ENCODE measurements at places on chromosomes 12 and 14.

GRCh38 chr14:96151242-96151641 lies 53.4 kb upstream of the BDKRB2 start:
- DNase-seq: no peak

- DNase-seq: no peak
Observed at GRCh38 chr12:71183846-71184245, 26.0 kb upstream of the TSPAN8 start.

GRCh38 chr12:2372735-2373134 lies 319.9 kb downstream of the CACNA1C start:
- no peak for DNase-seq

DNA sequence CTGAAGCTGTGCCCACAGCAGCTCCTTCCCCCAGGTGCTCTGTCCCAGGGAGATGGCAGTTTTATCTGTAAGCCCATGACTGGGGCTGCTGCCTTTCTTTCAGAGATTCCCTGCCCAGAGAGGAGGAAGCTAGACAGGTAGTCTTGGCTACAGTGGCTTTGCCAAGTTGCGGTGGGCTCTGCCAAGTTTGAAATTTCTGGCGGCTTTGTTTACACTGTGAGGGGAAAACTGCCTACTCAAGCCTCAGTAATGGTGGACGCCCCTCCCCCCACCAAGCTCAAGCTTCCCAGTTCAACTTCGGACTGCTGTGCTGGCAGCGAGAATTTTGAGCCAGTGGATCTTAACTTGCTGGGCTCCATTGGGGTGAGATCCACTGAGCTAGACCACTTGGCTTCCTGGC lies 124.7 kb downstream of the MSRB3 start:
- no peak for DNase-seq

GRCh38 chr14:57725399-57726077 lies 140.4 kb downstream of the SLC35F4 start:
- no peak for DNase-seq

GRCh38 chr12:52496590-52497071 lies 3.6 kb upstream of the KRT6A start:
- no peak for DNase-seq

DNA sequence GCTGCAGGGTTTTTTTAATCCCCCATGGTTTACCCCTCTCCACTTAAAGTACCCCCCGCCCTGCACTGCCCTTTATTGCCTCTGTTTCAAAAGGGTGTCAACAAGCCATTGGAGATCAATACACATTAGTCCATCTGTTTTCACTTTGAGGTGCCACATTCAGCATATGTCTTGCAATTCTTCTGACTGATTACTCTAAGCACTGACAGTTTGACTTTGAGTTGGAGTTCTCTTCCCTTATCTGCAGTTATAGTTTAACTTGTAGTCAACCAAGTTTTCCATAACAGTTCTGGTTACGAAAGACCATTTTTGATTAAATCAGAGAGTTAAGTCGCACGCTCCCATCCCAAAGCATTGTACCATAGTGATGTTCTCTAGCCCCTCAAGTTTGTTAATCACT lies 260.8 kb upstream of the TBX3 start:
- no peak for DNase-seq

Data from activated CD4-positive, alpha-beta T cell treated with anti-CD3 and anti-CD28 coated beads, Interleukin-2, amount 50 U/mL, for 24 hours (primary cell).